A673 (cell line): ENCODE measurements at places on chromosomes 16 and 17.

- no peaks in the 10 kb centered on the region for H3K27me3 ChIP-seq
- H3K4me3 ChIP-seq = no peak overlapping the region
- H3K27ac ChIP-seq = no peak overlapping the region
- H3K4me1 ChIP-seq = no peaks in the 10 kb centered on the region
Measured at GRCh38 chr16:68387301-68387700, 61.0 kb downstream of the SMPD3 start.

DNA sequence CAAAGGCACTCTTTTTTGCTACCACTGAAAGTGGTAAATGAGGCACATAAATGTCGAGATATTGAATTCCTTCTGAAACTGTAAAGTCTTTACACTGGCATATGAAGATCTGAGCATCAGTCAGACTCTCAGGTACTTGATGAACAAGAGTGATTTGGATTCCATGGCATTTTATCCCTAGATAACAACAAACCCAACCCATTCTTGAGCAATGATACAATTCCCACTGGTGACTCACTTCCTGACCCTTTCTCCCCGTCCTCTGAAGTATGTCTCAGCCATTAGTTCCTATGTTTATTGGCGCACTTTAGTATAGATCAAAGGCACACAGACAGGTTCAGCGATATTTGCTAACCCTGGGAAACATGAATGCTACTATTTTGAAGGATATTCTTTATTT lies 147.0 kb upstream of the RBFOX1 start:
- no peak overlapping the region for H3K4me3 ChIP-seq
- no peak for DNase-seq
- no peak overlapping the region for H3K27ac ChIP-seq
- H3K4me1 ChIP-seq = no peaks in the 10 kb centered on the region
- H3K27me3 ChIP-seq = no peaks in the 10 kb centered on the region
- H3K36me3 ChIP-seq = no peaks in the 10 kb centered on the region

DNA sequence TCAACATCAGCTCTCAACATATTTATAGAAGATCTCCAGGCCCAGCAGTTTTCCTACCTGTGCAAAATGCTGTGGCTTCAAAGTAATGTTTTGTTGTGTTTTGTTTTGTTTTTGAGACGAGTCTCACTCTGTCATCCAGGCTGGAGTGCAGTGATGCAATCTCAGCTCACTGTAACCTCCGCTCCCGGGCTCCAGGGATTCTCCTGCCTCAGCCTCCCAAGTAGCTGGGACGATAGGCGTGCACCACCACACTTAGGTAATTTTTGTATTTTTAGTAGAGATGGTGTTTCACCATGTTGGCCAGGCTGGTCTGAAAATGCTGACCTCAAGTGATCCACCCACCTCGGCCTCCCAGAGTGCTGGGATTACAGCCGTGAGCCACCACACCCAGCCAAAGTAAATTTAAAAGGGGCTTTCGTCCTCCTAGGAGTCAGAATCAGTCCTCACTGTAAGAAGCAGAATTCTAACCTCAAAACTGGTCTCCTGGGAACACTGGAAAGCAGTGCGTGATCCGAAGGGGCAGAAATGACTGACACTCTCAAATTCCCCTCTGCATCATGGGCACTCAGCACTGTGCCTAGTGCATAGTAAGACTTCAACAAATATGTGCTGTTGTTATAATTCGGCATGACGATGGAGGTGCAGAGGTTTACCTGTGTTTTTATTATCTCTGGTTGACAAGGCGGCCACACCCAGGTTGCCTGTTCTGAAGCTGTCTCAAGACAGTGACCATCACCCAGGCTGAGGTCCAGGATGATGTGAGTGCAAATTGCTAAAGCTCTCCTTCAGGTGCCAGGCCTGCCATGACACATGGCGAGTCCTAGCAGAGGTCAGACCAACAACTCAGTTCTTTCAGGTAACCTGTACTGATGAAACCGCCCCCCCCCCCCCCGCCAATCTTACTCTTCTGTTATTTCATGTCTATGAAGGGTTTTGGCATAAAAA lies 59.8 kb downstream of the ADCY9 start:
- no peaks in the 10 kb centered on the region for H3K27me3 ChIP-seq
- H3K27ac ChIP-seq = no peak overlapping the region
- no peak overlapping the region for H3K4me3 ChIP-seq
- H3K4me1 ChIP-seq = peaks cover 30% of the 10 kb centered on the region
- no peak for DNase-seq

GRCh38 chr17:42338427-42338985 lies 49.7 kb downstream of the STAT3 start:
- H3K4me1 ChIP-seq = no peaks in the 10 kb centered on the region
- no peak overlapping the region for H3K27ac ChIP-seq
- H3K27me3 ChIP-seq = no peaks in the 10 kb centered on the region
- no peak for DNase-seq
